GM12878 (cell line): ENCODE measurements at places on chromosomes 3 and 15. TPM values are rescaled to one million over a fixed set of nuclear protein-coding genes. Genes with fewer than 3 reads are reported as not detected.

- no peak for DNase-seq
Observed at GRCh38 chr3:20637729-20638128, 451.7 kb upstream of the SGO1 start.

Gene ABI3BP
- 0.17 and 0.20 TPM in 2 replicates for polyA plus RNA-seq

GRCh38 chr3:189460511-189460910 is 170.7 kb upstream of the TP63 start:
- DNase-seq: no peak

GRCh38 chr3:197496746-197497125 is 59.0 kb downstream of the BDH1 start:
- DNase-seq: no peak

DNA sequence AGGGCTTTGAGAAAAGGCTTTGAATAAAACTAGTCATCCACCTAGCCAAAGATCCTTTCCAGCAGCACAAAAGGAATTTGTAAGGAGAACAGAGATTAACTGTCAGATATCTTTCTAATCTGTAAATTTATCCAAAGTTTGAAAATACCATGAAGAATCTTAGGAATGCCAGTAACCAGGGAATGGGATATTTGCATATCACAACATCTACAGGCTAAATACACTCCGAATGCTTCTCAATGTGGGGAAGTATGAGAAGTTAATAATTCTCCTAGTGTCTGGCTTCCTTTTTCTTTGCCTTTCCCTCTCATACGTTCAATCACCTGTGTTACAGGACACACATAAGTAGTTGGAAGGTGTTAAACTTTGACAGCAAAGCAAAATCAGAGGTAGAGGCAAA is 7.8 kb downstream of the ANAPC13 start:
- DNase-seq: no peak
